ENCODE measurements at places on chromosomes 2 and 18.

- DNase-seq: no peak
Measured at GRCh38 chr2:241019441-241020139, 21.2 kb downstream of the SNED1 start.

GRCh38 chr2:53724536-53724935 is 43.1 kb upstream of the CHAC2 start:
- no peak for DNase-seq

- DNase-seq: no peak
Measured at GRCh38 chr2:21326152-21326551, 202.4 kb downstream of the TDRD15 start.

- DNase-seq: no peak
Measured at GRCh38 chr2:121564905-121565304, 34.2 kb downstream of the RNU4ATAC start.

DNA sequence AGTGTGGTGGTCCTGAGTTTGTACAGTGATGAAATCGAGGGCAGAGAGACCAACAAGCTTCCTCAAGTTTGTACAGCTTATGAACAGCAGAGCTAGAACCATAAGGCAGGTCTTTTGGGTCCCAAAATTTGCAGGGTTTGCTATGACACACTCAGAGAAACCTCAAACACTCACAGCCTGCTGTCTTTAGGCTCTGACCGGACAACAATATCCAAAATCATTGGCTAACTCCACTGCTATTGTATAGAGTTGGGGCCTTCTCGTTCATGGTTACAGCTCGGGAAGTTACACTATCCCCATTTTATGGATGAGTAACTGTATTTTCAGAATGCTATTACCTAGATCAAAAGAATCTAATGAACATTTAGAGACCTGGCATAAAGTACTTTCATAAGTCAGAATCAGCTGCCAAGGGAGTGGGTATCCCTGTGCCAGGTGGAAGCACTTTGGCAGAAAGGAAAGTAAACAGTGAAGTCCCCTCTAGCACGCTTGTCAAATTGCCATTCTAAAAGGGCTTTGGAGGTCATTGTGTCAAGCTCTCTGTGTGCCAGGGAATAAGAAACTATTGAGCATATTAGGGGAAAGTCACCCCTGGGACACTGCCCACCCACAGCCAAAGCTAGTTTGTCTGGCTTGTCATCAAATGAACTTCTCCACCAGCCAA is 331.8 kb downstream of the ALK start:
- DNase-seq: no peak

DNA sequence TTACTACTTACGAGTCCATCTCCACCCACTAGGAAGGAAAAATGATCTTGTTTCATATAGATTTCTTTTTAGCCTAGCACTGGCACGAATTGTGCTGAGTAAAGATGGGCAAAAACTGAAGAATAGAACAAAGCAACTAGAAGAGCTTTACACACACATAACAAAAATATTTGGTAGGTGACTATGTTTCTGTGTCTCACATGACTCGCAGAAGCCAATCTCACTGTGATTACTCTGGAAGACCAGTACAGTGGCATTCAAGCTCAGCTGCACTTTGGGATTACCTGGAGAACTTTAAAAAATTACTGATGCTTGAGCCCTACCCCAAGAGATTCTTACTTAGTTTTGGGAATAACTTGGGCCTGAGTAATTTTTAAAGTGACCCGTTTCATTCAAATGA is 378.7 kb downstream of the METTL4 start:
- DNase-seq: no peak

- no peak for DNase-seq
Measured at GRCh38 chr2:120310136-120310535, 35.8 kb upstream of the INHBB start.

DNA sequence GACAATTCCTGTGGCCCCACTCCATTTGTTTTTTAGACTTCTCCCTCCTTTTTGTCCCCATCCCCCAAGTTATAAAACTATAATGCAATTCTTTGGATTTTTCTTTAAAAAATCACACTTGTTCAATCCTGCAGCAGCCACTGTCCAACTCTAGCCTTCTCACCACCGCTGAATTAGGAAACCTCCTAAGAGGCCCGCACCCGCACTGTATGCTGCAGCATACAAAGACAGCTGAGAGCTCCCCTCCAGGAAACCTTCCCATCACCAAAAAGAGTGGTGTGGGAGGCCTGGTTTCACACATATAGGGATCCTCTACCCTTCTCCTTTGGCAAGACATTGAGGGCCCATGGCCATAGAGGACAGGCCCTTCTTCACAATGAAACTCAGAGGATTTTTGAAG is 2.9 kb downstream of the PCGF1 start:
- no peak for DNase-seq

- DNase-seq: no peak
Measured at GRCh38 chr2:126720638-126721037, 64.7 kb downstream of the GYPC start.

DNA sequence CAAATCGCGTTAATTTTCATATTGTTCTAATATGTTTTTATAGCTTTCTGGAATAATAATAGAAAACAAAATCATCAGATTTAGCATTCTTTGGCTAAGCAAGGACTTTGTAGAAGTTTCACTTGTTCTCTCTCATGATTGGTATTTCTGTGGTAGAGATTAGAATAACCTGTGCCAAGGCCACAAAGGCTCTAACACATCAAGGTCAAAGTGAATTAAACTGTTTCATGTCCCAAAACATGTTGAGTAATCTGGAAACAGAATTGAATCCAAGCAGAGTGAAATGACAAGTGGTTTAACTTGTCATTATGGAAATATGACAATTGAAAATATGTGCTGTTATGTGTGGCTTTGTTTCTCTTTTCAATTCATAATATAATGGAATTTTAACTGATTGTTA is 617.4 kb downstream of the CCDC85A start:
- no peak for DNase-seq

GRCh38 chr2:219612577-219613286 is 14.7 kb upstream of the SLC4A3 start:
- DNase-seq: no peak

DNA sequence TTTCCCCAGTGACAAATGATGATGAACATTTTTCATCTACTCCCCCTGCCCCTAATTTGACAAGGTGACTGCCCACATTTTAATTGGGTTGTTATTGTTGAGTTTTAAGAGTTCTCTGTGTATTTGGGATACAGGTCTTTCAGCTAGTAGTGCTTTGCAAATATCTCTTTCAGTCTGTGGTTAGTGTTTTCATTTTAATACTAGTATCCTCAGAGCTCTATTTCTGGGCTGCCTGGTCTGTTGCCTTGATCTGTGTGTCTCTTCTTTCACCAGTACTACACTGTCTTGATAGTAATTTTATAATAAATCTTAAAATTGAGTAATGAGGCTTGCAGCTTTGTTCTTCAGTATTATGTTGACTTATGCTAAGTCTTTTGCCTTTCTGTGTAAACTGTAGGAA is 19.7 kb downstream of the EIF5B start:
- no peak for DNase-seq

DNA sequence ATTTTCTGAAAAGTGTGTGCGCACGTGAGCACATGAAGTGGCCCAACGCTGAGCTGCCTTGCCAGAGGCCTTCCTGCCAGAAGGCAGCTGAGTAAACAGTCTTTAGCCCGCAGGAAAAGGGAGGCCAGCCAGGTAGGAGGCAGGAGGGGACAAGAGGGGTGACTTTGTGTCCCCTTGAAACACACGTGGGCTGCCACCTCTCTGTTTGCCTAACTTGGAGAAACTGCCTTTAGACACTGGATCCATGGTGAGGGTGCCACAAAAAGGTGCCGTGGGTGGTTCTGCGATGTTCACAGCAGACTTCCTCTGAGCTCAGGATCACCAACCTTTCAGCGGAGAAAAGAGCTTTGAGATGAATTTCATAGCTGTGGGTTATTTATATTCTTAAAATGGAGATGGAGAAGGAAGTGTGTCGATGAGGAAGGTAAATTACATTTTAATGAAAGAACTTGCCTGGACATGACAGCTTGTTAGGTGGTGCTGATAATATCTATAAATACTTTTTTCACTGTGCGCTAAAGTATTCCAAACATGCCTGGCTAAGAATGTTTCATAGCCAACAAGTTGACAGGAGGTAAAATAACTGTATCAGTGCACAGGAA is 36.6 kb upstream of the ASB1 start:
- DNase-seq: no peak

DNA sequence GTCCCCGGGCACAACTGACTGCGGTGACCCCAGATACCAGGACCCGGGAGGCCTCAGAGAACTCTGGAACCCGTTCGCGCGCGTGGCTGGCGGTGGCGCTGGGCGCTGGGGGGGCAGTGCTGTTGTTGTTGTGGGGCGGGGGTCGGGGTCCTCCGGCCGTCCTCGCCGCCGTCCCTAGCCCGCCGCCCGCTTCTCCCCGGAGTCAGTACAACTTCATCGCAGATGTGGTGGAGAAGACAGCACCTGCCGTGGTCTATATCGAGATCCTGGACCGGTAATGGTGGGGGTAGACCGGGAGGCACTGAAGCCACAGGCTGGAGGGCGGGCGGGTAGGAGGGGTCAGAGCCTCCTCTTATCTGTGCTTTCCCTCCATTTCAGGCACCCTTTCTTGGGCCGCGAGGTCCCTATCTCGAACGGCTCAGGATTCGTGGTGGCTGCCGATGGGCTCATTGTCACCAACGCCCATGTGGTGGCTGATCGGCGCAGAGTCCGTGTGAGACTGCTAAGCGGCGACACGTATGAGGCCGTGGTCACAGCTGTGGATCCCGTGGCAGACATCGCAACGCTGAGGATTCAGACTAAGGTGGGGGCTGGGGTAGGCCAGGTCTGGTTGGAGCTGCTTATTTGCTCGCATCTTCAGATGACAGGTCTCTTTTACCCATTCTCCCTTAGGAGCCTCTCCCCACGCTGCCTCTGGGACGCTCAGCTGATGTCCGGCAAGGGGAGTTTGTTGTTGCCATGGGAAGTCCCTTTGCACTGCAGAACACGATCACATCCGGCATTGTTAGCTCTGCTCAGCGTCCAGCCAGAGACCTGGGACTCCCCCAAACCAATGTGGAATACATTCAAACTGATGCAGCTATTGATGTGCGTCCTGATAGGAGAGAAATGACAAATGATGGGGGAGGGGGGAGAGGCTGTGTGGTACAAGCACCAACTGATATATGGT is 780 bp downstream of the HTRA2 start:
- no peak for DNase-seq

DNA sequence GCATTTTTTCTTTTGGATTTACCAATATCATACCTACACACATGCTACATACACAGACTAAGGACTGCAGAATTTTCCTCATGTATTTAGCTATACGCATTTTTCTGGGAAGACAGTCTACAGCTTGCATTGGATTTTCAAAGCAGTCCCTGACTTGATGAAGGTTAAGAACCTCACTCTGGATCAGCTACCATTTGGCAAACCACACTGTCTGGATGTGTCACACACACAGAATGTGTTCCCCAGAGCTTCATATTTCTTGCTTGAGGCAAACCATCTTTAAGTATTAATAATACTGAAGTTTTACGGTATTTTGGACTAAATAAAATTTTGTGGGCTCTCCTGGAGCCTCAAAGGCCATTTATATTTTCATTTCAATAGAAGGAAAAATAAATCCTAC is 102.3 kb downstream of the TCF4 start:
- DNase-seq: no peak

DNA sequence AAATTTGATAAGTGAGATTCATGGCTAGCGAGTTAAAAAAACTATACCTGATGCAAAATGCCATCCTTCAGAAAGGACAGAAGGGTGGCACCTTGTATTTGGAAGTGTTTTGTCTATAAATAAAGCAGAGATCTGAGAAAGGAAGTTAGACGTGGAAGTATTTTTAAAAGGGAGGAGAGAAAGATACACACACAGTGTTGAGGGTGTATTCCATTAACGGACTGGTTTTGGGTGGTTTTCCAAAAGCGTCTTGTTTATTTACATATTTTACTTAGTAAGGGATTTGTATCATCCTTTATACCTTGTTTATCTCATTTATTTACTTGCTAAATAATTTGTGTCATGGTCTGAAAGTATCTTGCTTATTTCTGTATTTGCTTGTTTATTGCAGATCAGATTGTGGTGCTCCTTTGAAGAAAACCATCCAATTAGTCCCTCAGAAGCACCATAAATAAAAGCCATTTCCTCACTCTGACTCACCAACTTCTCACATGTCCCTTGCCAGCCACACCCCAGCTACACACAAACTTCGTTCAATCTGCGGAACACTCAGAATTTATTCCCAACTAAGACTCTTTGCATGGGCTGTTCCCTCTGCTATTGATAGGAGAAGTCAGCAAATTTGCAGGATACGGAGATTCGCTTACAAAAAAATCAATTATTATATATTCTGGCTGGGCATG is 90.8 kb downstream of the FAM124B start:
- no peak for DNase-seq

DNA sequence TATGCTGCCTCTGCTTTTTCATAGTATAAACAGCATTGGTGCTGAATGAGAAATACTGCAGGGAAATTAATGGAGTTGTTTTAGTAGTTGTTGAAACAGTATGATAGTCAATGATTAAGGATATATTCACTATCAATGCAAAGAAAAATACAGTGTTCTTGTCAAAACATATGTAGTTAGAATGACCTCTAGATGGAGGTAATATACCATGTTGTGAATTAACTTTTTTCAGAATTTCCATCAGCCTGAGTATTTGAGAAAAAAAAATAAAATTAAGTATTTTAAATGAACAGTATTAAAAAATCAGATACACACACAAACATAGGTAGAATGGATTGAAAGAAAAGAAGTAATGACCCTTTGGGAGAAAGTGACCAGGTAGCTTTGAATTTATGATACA is 59.5 kb downstream of the RMDN2 start:
- DNase-seq: no peak

- no peak for DNase-seq
Measured at GRCh38 chr18:37540424-37541138, 25.0 kb downstream of the CELF4 start.

- DNase-seq: no peak
Measured at GRCh38 chr2:42513252-42513918, 19.6 kb upstream of the KCNG3 start.

GRCh38 chr18:6219116-6219717 is 195.5 kb downstream of the L3MBTL4 start:
- DNase-seq: no peak

- no peak for DNase-seq
Measured at GRCh38 chr2:65363879-65364666, 68.3 kb downstream of the SPRED2 start.

DNA sequence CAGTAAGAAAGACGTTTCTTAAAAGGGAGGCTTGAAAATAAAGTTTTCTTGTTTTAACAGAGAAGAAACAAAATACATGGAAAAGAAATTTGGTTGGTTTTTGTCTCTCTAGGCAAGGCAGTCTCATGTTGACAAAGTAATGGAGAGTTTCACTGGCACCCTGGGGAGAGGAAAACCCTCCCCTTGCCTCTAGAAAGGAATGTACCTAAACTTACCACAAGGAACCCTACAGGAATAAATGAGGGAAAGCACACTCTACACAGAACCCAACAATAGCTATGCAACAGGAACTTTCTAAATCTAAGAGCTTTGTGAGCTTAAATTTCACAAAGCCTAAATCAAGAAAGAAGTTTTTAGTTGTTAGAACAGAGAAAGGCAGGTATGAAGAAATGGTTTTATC is 37.0 kb downstream of the FIGN start:
- no peak for DNase-seq

GRCh38 chr18:46856973-46857372 is 60.3 kb downstream of the PIAS2 start:
- DNase-seq: no peak

- DNase-seq: no peak
Measured at GRCh38 chr2:10342245-10342951, 39.7 kb downstream of the HPCAL1 start.
